ENCODE measurements at places on chromosomes 6 and 20. TPM values are rescaled to one million over a fixed set of nuclear protein-coding genes. Genes with fewer than 3 reads are reported as not detected.

DNA sequence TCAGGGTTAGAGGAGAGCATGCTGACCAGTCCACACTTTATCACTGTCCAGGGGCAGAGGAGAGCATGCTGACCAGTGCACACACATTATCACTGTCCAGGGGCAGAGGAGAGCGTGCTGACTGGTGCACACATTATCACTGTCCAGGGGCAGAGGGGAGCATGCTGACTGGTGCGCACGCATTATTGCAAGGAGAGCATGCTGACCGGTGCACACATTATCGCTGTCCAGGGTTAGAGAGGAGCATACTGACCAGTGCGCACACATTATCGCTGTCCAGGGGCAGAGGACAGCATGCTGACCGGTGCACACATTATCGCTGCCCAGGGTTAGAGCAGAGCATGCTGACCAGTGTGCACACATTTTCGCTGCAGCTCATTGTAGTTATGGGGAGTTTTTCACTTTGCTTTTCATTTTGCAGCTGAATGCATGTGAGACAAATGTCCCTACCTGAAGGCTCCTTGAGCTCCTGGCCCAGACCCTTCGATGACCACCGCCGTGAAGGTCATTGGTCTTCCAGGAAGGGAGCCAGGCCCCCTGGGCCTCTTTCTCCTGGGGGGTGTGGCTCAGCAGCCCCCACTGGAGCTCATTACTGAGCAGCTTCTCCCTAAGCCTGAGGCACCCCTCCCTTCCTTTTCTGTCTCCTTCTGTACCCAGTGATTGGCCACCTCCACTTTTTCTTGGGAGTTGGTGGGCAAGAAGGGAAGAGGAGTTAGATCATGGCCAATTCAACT, 178.8 kb upstream of the AFDN start:
- DNase-seq: no peak

GRCh38 chr6:38159596-38159995, 340.1 kb downstream of the ZFAND3 start:
- DNase-seq: no peak

- DNase-seq: no peak
Measured at GRCh38 chr6:209432-210103, 82.7 kb upstream of the DUSP22 start.

DNA sequence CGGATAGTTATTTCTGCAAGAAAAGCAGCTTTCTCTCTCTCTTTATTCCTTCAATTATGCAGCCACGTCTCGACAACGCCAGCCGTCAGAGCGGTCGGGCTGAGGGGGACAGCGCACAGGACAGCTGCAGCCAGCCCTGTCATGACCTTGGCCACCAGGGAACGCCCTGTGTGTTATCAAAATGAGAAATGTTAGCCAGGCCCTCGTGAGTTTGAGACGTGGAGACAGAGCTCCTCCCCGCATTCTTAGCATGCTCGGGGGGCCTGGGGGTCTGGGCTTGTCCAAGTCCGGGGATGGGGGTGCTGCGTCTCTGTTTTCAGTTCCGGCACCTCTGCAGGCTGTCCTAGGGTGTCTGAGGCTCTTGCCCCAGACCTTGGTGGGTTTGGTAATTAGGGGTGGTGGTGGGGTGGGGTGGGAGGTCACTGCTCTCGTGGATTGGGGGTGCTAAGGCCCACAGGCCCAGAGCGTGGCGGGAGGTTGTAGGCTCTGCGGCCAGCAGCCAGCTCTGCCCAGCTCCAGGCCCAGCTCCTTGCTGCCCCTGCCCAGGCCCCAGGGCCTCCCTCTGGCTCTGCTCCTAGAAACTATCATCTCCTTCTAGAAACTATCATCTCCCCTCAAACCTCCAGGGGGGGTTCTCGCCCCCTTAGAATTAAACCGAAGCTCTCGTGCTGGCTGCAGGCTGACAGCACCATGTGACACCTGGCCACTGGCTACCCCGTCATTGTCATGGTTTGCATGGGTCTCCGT, 54.3 kb upstream of the GATA5 start:
- no peak for DNase-seq

DNA sequence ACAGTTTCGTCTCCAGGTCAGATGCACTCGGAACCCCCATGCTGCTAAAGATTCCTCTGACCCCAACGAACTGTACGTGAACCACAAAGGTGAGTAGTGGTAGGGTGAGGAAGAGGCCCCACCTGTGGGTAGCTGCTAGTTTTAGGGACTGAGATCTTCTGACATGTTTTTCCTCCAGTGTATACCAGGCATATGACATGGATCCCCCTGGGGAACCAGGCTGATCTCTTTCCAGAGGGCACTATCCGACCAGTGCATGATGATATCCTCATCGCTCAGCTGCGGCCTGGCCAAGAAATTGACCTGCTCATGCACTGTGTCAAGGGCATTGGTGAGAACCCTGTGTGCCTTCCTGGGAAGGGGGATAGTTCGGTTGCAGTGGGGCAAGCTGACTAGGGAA, 3.2 kb downstream of the POLR1C start:
- no peak for DNase-seq

- DNase-seq: no peak
Measured at GRCh38 chr6:109579361-109579760, 96.3 kb upstream of the ZBTB24 start.

DNA sequence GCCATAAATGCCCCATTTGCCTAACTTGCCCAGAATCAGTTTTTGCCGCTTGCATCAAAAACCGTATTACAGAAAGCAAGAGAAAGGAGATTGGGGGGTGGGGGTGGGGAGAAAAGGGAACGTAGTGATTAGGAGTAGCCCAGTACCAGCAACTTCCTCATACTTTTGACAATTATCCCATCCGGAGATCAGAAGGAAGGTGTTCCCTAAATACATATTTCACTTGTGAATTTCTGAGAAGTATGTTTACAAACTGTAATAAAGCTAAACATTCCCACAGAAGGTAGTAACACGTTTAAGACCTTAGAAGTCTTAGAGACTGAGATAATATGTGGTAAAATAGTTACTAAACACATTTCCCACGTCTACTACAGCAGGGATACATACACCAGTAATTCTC, 14.5 kb downstream of the PREP start:
- no peak for DNase-seq

DNA sequence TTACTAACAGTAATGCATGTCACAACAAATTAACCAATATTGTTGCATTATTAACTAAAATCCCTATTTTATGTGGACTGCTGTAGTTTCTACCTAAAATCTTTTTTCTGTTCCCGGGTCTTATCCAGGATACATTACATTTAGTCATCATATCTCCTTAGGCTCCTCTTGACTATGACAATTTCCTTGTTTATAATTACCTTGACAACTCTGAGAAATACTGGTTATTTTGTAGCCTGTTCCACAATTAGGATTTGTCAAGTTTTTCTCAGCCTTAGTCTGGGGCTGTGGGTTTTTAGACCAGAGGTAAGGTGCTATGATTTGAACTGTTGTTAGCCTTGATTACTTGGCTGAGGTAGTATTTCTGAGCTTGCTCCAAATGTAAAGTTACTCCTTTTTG, 3.7 kb downstream of the FBXO5 start:
- DNase-seq: no peak

Gene FKBP1C
- 4.8 TPM for total RNA-seq

Gene CRISP3
- not detected for total RNA-seq

Gene SERPINB1
- 23.3 TPM for total RNA-seq

Gene TXLNB
- 0.18 TPM for total RNA-seq

Gene KHDC1L
- total RNA-seq: not detected

Gene RIMS1
- 0.44 TPM for total RNA-seq

Gene HRH3
- total RNA-seq: not detected

Gene APCDD1L
- 0.88 TPM for total RNA-seq

Gene TMEM74B
- total RNA-seq: 1.1 TPM

Gene ACOT13
- 24.1 TPM for total RNA-seq

Gene CCM2L
- total RNA-seq: 12.4 TPM

All from endothelial cell of umbilical vein (primary cell).